ENCODE measurements at places on chromosomes 7 and 10. TPM values are rescaled to one million over a fixed set of nuclear protein-coding genes. Genes with fewer than 3 reads are reported as not detected.

PRLHR gene
- not detected for total RNA-seq

EVX1 gene
- total RNA-seq = not detected

CPXM2 gene
- 48.1 TPM for total RNA-seq

ELAPOR2 gene
- total RNA-seq = 5.9 TPM

CDNF gene
- total RNA-seq = 1.5 TPM
